ENCODE measurements at places on chromosomes 7 and 10.

DNA sequence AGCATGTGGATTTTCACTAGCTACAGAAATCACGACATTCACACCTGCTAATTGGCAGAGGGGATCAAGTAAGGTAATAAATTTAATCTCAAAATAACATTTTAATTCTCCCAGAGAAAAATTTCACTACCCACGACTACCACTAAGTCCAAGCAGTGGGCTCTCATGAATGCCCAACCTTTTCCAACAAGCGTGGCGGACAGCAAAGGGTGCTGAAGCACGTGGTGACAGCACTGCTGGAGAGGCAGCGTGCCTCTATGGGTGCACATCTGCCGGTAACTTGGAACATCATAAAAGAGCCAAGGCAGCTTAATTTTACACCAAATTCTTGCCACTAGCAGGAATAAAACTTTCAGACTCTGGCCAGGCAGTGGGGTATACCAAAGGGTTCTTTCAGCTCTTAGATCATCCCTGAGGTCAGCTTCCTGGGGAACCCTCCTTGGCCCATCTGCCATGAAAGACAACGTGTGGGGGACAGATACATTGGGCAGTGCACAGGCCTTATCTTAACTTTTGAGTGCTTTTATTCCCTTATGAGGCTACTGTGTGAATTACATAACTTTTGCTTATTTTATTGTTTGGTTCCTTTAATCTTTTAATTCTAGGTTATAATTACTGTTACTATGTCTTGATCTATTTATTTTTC is 206.7 kb upstream of the KCTD7 start:
- DNase-seq = no peak

DNA sequence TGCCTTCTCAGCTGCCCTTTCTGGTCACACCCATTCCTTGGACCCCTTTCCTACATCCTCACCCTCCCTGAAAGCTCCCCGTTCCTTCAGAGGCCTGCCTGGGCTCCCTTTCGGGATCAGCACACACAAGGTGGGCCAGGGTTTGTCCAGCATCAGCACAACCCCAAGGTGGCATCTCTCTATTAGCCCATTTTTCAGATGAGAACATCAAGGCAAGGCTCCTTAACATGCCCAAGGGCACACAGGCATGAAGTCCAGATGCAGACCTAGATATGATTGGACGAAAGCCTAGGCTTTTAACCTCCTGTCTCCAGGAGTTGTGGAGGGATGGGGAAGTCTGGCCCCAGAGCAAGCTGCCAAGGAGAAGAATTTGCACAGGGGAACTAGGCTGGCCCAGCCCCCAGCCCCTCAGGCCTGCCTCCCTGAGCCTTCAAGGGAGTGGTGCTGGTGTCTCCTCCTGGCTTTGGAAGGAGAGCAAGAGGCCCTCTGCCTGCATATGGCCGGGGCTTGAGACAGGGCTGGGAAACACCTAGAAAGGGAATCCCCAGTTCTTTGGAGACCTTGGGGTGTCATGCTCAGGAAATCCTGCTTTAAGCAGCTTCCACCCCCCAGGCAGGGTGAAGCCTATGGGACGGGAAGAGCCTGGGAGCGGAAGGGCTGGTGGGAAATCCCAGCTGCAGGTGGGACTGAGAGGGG is 9.0 kb upstream of the VSIR start:
- no peak for DNase-seq

GRCh38 chr10:1546431-1547110 is 190.8 kb downstream of the ADARB2 start:
- DNase-seq = no peak

GRCh38 chr7:150903606-150904005 is 51.3 kb downstream of the AOC1 start:
- no peak for DNase-seq

DNA sequence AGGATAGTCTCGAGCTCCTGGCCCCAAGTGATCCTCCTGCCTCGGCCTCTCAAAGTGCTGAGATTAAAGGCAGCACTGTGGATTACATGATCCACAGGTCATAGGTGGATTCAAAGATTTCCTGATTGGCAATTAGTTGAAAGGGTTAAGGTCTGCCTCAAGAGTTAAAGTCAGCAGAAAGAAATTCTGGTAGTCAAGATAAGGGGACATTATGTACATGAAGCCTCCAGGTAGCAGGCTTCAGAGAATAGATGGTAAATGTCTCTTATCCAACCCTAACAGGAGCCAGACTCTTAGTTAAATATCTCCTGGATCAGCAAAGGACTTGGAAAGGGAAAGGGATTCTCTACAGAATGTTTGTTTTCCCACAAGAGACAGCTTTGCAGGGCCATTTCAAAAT is 93.7 kb downstream of the SKIDA1 start:
- DNase-seq = no peak

DNA sequence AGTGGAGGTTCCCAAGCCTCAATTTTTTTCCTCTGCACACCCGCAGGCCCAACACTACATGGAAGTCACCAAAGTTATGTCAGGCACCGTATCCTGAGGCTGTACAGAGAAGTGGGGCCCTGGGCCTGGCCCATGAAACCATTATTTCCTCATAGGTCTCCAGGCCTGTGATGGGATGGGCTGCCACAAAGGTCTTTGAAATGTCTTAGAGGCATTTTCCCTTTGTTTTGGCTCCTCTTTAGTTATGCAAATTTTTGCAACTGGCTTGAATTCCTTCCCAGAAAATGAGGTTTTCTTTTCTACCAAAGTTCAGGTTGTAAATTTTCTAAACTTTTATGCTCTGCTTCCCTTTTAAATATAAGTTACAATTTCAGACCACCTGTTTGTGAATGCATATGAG is 365.2 kb downstream of the HGF start:
- DNase-seq = no peak

- no peak for DNase-seq
Measured at GRCh38 chr7:75650681-75651080, 88.1 kb downstream of the HIP1 start.

DNA sequence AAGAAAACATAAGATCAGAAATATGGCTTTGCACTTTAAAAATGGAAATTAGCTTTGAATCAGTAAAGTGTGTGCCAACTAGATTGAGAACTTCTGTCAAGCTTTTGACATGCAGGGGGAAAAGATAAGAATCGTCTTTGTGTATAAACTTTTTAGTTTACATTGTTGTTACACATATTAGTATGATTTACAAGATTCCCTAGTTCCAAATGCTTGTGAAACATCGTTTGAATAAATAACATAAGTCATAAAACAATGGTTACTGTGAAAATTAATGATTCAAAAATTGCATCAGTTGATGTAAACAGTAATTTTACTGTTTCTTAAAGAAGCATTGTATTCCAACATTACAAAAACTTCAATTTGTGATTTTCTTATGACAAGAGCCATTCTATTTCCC is 207.6 kb upstream of the MTPN start:
- no peak for DNase-seq

- DNase-seq = no peak
Measured at GRCh38 chr7:27172823-27173510, 1.2 kb downstream of the HOXA10 start.

DNA sequence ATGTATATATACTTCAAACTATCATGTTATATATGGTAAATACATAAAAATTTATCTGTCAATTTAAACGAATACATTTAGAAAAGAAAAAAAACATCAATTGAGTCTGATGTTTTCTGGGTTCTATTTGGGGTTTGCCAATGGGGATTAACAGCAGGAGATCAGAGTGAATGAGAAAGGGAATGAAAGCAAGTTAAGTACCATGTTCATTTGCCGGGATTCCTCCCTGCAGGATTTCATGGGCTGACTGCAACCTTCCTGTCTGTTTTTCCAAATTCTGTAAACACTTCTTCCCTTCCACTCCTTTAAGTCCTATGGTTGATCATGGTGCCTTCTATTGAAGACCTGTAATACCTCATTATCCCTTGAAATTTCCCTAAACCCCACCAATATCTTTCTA is 33.9 kb upstream of the SEMA3A start:
- no peak for DNase-seq

DNA sequence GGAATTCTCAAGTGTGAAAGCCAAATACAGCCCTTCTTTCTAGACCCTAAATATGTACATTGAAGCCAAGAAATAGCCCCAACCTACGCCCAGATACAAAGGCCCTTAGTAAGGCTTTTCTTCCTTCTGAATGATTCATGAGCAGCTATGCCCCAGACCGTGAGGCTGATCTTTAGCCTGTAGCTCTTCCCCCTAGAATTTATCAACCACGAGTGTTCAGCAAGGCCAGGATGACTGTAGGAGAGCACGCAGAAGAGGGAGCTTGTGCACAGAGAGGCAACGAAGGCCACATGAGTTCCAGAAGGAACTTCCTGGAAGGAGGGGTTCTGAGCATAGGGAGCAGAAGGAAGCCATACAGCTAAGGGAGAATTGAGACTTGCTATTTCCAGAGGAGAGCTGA is 53.0 kb upstream of the HABP2 start:
- no peak for DNase-seq

Measured in nucleus accumbens (tissue), 56 donors.